HCT116 (cell line): ENCODE measurements at places on chromosomes 13 and 19.

DNA sequence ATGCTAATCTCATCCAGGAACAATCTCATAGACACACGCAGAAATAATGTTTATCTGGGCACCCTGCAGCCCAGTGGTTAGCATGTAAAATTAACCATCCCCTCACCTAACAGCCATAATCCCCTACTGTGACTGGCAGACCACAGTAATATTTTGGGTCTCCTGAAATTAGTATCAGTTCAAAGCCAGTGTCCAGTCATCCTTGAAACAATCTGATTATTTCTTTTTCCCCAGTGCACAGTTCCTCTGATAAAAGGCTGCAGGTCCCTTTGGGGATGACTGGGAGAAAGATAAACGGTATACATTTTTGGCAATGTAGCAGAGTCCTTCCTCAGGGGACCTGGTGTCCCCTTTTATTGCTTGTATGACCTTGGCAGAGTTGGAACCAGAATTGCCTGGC is 50.4 kb upstream of the CYSLTR2 start:
- DNase-seq = no peak

- no peak for DNase-seq
Measured at GRCh38 chr19:7701654-7702457, at the start of gene FCER2. TSS of gene FCER2 (minus strand) at chr19:7702131. CDS start at chr19:7699760, 2,371 bp downstream.

DNA sequence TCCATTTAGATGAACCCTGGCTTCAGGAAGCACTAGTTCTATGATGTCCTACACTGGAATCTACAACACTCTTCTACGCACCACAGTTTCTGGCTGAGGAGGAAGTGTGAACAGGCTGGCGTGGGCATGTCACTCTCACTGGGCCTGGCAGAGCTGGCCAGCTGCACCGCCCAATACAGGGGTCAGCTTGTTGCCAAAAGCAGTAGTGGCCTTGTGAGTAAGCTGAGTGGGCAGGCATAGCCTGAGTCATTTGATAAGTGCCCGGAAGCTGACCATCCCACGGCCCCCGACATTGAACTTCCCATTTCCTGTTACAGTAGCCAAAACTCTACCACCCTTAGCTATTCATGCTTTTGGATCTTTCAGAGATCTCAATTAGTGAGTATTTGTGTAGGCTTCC is 240.9 kb upstream of the SERP2 start:
- peak; percentile 38 for DNase-seq

DNA sequence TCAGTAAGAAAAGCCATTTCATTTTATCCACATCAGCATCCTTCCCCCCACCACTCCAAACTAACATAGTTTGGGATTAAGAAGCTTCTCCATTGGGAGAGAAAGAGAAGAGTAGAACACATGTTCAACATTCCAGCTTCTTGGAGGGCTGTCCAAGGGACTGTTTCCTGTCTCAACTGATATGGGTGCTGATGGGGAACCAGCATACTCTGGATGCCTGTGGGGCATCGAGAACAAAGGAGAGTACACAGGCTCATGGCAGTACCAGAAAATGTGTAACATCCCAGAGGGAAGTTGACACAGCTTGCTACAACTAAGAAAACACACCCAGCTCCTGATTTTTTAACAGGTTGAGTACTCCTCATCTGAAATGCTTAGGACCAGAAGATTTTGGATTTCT is 24.7 kb downstream of the SUCLA2 start:
- no peak for DNase-seq
